ENCODE measurements at places on chromosomes 12 and 14. TPM values are rescaled to one million over a fixed set of nuclear protein-coding genes. Genes with fewer than 3 reads are reported as not detected.

DIO3 gene
- not detected for total RNA-seq

- no peak for DNase-seq
These were observed 4.4 kb upstream of the NID2 start for GRCh38 chr14:52073251-52073650.

- no peak for DNase-seq
These were observed 48.1 kb downstream of the ADCK1 start for GRCh38 chr14:77848031-77848430.

DNA sequence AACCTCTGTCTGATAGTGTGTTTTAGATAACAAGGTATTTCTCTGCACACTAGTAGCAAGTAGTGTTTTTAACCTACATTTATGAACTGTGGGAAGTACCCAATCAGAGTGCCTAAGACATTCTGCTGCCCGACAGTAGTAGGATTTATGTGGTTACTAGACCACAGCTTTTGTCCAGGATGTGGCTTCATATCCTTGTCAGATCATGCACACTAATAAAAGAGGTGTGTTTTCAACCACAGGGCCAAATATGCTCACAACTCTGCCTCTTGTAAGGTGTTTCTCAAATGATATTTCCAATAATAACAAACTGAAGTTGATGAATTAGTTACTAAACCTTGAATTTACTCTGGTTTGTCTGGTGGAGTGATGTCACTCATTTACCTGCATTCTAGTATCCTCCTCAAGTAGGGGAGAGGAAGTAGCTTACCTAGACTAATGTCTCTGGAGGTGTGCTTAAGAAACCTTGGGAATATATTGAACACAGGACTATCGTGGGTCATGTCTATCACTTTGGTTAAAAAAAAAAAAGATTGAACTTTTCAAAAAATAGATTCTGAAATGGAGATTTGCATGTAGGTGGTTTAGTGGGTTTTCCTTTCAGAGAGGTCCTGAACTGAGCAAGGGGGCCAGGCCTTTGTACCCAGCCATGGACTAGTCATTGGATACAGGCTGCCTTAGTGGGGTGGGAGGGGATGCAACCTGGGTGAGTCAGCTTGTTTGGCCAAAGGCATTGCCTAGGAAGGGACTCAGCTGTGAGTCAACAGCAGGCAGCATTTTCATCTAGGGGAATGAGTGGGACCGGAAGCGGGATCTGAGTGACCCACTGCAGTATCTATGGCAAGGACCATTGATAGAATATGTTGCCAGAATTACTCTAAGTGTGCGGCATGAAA, 14.1 kb downstream of the FBXW8 start:
- DNase-seq, result peak; percentile 83

DNA sequence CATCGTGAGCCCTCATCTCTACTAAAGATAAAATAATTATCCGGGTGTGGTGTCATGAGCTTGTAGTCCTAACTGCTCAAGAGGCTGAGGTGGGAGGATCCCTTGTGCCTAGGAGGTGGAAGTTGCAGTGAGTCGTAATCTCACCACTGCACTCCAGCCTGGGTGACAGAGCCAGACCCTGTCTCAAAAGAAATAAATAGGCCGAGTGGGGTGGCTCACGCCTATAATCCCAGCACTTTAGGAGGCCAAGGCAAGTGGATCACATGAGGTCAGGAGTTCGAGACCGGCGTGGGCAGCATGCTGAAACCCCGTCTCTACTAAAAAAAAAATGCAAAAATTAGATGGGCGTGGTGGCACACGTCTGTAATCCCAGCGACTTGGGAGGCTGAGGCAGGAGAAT, 70.9 kb downstream of the RESF1 start:
- no peak for DNase-seq

- DNase-seq, result no peak
These were observed 15.6 kb downstream of the SYNE3 start for GRCh38 chr14:95500772-95501401.

- no peak for DNase-seq
These were observed 57.9 kb downstream of the PPP2R5C start for GRCh38 chr14:101819251-101819990.

DNA sequence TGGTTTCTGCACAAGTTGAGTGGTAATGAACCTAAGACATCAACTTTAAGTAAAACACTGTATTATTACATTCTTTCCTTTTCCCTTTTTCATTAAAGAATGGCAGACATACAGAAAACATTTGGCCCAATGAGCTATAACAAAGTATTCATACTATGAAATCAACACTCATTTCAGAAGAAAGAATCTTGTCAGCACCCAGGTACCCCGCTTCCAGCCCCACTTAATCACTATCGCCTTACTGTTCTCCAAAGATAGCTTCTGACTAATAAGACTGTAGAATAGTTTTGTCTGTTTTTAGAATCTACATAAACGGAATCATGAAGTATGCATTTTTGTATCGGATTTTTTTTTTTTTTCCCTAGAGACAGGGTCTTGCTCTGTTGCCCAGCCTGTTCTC, 9.5 kb downstream of the CNTN1 start:
- no peak for DNase-seq

Measured in OCI-LY7 (cell line).